Stomach (tissue), 19 donors: ENCODE measurements at places on chromosomes 7 and 10. TPM values are rescaled to one million over a fixed set of nuclear protein-coding genes. Genes with fewer than 3 reads are reported as not detected.

Gene PHF14
- 69.2 TPM for total RNA-seq

Gene EFCAB10
- total RNA-seq, result not detected

Gene RPEL1
- not detected for total RNA-seq

Gene FZD8
- 13.8 TPM for total RNA-seq

Gene WIPF3
- 1.3 TPM for total RNA-seq

Gene UTF1
- total RNA-seq, result not detected

Gene PANK1
- total RNA-seq, result 6.1 TPM

Gene CALHM3
- not detected for total RNA-seq
